ENCODE measurements at places on chromosomes 4 and X.

GRCh38 chrX:149284616-149285015 is 220.5 kb downstream of the IDS start:
- no peak for DNase-seq

DNA sequence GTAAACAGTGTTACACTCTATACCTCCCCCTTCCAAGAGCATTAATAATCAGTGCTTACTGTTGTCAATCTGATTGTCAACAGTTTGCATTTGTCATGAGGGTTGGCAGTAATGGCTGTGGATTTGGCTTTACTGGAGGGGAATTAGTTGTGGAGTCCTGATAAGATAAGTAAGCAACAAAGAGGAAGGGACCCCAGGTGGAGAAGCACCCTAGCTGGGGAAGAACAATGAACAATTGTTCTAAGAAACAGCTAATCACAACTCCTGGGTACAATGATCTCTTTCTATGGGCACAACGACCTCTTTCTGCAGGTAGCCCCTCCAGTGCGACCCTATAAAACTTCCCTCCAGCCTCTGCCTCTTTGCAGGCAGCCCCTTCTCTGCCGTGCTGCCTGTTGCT is 53.2 kb upstream of the CDKN2AIP start:
- no peak for DNase-seq

DNA sequence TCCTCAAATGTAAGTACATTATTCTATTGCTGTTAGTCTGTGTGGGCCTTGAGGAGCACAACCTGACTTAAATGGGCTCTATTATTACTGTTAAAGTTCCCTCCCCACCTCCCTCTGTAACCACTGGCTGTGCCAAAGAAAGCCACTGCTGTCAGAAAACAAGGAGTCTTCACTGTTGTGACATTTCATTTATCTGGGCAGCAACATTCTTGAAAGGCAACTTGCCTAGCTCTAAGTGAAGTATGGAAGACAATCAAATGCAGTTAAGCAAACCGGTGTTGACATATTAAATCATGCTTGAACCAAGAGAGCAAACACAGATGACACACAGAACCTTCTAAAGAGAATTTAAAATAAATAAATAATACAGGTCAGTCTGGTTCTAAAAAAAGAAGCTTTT is 81.0 kb downstream of the EPHA5 start:
- DNase-seq: no peak

- no peak for DNase-seq
Measured at GRCh38 chr4:105210916-105211315, 64.2 kb downstream of the TET2 start.

DNA sequence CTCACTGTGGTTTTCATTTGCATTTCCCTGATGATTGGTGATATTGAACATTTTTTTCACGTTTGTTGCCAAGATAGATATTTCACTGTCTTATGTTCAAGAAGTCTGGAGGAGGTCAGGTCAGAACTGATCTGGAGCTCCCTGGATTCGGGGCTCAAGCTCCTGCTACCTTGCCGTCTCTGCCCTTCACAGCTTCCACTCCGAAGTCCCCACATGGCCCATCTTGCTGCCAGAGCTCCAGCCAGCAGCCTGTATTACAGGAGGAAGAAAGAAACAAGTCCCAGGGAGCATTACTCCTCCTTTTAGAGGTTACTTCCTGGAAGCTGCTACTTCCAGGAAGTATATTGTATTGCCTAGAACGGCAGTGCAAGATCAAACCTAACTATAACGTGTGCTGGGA is 17.9 kb upstream of the CDKN2AIP start:
- no peak for DNase-seq

DNA sequence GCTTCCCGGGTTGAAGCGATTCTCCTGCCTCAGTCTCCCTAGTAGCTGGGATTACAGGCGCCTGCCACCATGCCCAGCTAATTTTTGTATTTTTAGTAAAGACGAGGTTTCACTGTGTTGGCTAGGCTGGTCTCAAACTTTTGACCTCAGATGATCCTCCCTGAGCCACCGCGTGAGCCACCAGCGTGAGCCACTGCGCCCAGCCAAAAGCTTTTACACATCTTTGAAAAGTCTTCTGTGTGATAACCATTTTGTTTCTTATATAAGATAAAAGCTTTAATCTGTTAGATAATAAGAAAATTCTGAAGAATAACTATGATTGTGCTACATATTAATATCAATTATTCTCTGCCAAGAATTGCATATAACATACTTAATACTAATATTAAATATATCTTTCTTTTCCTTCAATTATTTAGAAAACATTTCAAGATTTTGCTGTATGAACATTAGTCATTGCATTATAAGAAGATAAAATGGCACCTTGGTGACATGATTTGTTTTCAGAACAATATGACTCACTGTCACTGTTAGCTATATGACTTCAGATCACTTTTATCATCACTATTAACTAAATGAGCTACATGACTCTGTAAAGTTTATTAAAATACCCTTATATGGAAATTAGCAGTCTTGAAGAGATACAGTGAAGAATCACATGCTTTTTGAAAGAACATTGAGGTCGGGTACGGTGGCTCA is 33.4 kb downstream of the RUFY3 start:
- DNase-seq: no peak

DNA sequence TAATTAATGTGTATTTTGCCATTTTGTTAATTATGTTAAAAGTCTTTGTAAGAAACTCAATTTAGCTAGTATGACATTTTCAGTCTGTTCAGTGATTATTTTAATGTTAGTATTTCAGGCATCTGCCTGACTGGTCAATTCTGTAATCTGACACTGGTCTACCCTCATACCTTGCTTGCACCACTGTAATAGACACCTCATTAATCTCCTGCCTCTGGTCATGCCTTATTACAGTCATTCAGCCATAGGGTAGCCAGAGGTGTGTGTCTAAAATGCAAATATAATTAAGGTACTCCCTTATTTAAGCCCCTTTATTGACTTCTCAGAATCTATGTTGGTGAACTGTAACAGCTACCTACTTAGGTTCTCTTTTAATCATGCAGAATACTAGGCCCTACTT is 861.1 kb upstream of the IGFBP7 start:
- no peak for DNase-seq

DNA sequence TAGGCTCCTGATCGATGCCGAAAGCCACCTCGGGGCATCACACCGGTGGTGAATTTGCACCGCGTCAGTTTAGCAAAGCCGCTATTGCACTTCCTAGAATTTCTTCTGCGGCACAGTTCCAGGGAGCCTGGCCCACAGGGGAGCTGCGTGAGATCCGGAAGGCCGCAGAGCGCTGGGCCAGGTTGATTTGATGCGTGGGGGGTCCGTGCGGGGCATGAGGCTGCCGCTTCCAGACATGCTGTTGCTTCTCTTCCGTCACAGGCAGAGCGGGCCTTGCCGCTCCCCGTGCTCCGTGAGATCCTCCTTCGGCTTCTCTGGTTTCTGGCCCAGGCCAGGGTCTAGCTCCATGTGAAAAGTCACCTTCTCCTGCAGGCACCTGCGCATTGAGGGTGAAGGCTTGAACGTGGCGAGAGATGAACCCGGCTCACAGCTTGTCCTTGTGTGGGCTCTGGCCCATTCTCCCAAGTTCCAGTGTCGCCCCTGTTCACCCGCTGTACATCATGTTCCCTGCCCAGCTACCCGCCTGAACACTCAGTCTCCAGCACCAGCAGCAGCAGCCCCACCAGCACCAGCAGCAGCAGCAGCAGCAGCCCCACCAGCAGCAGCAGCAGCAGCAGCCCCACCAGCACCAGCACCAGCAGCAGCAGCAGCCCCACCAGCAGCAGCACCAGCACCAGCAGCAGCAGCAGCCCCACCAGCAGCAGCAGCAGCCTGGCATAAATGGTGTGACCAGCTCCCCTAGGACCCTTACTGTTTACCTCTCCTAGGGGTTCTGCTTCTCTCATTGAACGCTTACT is 131.2 kb downstream of the TRIML1 start:
- DNase-seq: no peak

DNA sequence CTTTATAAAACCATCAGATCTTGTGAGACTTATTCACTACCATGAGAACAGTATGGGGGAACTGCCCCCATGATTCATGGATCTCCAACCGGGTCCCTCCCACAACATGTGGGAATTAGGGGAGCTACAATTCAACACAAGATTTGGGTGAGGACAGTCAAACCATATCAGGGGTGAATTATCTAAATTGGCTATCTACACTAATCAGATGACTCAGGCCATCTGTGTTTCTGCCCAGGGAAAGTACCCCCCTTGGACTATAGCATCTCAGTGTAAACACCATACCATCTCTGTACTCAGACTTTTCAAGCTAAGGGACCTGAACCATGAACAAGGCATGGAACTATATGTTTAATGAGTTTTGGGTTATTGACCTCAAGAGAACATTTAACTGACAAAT is 76.8 kb downstream of the LNX1 start:
- no peak for DNase-seq

Measured in adipocyte (in vitro differentiated cells).